ENCODE measurements at places on chromosomes 6 and 20.

GRCh38 chr6:116364321-116364720, 6.4 kb upstream of the DSE start:
- DNase-seq: no peak

GRCh38 chr6:147222160-147222838, 18.1 kb downstream of the STXBP5 start:
- no peak for DNase-seq

DNA sequence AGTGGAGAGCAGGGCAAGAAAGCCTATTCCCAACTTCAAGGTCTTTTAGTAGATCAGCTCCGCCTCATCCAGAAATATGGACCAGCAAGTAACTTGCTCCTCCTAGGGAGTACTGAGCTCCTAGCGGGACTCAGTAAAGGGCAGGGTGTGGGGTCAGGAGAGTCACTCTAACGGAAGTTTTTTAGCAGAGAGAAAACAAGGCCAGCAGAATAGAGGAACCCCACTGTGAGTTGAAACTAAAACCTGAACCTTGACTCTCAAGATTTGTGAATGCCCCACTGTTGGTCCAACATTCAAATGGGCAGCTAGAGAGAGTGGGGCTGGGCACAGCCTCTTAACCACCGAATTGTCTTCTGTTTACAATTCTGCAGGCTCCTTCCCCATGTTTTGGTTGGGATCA, 244.8 kb downstream of the FARS2 start:
- no peak for DNase-seq

GRCh38 chr20:53773792-53774401, 180.3 kb upstream of the ZNF217 start:
- no peak for DNase-seq

- no peak for DNase-seq
These were observed 624.5 kb downstream of the PKHD1 start for GRCh38 chr6:51462896-51463295.

- DNase-seq: peak; percentile 45
These were observed 16.1 kb upstream of the CCN6 start for GRCh38 chr6:112037783-112038216.

DNA sequence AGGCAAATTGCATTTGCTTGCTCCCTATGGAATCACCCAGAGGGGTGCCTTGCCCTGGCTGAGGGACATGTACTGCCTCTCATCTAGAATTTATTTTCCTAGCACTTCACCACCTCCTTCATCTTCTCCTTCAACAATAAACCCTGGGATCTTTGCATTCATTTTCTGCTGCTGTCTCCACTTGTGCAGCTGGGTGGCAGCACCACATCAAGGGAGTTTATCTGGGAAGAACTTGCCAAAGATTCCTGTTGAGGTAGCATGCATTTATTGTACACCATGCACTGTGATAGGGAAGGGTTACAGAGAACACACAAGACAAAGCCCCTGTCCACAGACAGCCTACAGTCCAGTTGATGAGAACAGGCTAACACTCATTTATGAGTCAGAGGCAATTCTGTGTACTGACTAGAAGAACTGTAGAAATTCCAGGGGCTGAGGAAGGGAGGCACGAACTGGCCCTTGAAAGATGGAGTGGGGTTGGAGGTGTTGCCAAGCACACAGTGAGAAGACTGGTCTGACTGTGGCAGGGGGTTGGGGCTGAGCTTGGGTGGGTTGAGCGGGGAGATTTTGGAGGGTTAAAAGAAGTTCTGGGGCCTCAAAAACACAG, 17.5 kb downstream of the C20orf173 start:
- DNase-seq: no peak

Measured in activated naive CD8-positive, alpha-beta T cell treated with anti-CD3 and anti-CD28 coated beads, Interleukin-2, amount 50 U/mL, for 24 hours (primary cell).